ENCODE measurements at places on chromosomes 3 and 15.

GRCh38 chr15:87929841-87930240 is 326.7 kb downstream of the NTRK3 start:
- DNase-seq = no peak

DNA sequence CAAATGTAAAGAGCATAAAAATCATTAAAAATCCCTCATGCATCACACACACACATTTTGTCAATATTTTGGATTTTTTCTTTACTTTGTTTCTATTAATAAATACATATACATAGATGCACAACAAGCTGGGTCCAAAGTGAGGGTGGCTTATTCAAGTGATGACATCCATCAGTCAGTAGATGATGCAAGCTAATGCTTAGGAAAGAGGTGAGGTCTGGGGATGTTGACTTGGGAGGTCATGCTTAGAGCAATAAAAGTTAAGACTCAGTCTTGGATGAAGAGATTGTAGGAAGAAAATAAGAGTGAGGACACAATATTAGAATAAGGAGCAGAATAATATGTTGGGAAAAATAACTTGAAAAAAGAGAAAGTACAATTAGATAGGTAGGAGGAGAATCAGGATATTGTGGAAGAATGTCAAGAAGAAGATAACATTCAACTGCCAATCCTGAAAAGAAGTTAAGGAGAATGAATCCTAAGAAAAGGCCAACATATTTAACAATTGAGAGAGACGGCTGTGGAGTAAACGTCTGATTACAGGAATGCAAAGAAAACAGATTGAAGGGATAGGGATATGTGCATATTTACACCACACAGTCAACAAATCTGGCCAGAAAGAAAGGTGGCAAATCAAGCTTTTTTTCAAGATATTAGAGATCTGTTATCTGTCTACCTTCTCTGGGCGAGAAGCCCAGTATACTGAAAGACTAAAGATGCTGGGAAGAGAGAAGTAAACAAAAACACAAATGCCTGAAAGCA is 111.0 kb upstream of the TJP1 start:
- no peak for DNase-seq

DNA sequence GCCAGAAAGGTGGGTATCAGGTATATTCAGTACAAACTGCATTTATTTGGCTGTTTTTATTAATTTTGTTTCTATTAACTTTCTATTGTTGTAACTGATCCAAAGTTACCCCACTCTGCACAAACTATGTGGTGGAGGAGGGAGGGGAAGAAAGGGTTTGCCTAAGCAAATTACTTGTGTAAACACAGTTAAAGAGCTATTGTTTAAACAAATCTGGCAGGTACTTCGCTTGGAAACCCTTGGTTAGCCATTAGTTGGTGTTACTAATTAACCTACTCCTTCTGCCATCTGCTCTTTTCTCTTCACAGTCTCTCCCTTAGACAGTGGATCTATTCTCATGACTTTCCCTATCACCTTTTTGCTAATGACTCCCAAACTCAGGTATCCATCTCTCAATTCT is 328.4 kb upstream of the NECTIN3 start:
- no peak for DNase-seq

- DNase-seq = no peak
Measured at GRCh38 chr3:29284497-29284896, 3.6 kb downstream of the RBMS3 start.

DNA sequence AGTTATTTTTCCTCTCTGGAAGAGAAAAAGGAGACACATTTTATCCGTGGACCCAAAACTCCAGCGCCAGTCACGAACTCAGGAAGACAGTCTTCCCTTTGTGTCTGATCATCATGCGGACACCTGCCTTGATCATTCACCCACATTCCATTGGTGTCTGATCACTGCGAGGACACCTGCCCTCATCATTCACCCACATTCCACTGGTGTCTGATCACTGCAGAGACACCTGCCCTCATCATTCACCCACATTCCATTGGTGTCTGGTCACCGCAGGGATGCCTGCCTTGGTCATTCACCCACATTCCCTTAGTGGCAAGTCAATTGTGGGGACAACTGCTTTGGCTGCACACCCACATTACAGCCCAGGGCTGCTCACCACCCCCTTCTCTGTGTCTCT is 148.9 kb downstream of the ROBO1 start:
- DNase-seq = no peak

- DNase-seq = no peak
Measured at GRCh38 chr15:95880031-95880570, 450.4 kb upstream of the NR2F2 start.

- no peak for DNase-seq
Measured at GRCh38 chr3:165549665-165550064, 287.6 kb downstream of the BCHE start.

GRCh38 chr3:43041517-43041916 is 62.4 kb downstream of the GASK1A start:
- DNase-seq = no peak

All from lower leg skin (tissue), 4 donors.